Nucleus accumbens (tissue), 56 donors: ENCODE measurements at places on chromosomes 16 and 17.

GRCh38 chr17:38735161-38735997 is 5.2 kb downstream of the CISD3 start:
- DNase-seq, result peak; percentile 42

GRCh38 chr17:50564916-50565315 is 4.4 kb downstream of the CACNA1G start:
- DNase-seq, result no peak

DNA sequence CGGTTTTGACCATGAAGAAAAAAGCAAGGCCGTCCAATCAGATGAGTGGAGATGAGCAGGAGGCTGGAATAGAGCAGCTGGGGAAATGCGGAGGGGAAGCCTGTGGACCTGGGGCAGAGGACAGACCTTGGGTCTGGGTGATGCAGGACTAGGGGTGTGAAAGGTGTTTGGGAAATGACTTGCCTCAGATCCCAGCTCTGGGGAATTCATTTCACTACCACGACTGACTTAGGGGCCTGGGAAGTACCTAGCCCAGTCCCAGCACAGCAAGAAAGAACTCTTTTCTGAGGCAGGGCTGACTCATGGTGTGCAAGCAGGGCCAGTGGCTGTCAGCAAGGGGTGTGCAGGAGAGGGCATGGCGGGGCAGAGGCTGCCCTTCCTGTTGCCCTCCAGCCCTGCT is 14.8 kb downstream of the DNAI2 start:
- DNase-seq, result no peak

- DNase-seq, result no peak
Measured at GRCh38 chr17:81102352-81102751, 63.0 kb upstream of the PVALEF start.

DNA sequence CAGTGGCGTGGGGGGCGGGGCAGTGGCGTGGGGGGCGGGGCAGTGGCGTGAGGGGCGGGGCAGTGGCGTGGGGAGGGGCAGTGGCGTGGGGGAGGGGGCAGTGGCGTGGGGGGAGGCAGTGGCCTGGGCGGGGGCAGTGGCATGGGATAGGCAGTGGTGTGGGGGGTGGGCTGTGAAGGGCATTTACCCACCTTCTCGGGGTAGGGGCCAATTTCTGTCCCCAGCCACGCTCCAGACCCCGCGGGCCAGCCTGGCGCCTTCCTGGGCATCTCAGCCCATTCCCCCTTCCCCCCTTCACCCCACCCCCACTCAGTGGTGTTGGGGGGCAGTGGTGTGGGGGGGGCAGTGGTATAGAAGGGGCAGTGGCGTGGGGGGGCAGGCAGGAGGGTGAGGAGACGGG is 92.7 kb downstream of the LITAF start:
- no peak for DNase-seq

- DNase-seq, result no peak
Measured at GRCh38 chr16:72677662-72678447, 370.1 kb downstream of the ZFHX3 start.

- DNase-seq, result no peak
Measured at GRCh38 chr17:77724876-77725615, 233.5 kb upstream of the TNRC6C start.

GRCh38 chr17:384622-385177 is 32.1 kb upstream of the RPH3AL start:
- no peak for DNase-seq

DNA sequence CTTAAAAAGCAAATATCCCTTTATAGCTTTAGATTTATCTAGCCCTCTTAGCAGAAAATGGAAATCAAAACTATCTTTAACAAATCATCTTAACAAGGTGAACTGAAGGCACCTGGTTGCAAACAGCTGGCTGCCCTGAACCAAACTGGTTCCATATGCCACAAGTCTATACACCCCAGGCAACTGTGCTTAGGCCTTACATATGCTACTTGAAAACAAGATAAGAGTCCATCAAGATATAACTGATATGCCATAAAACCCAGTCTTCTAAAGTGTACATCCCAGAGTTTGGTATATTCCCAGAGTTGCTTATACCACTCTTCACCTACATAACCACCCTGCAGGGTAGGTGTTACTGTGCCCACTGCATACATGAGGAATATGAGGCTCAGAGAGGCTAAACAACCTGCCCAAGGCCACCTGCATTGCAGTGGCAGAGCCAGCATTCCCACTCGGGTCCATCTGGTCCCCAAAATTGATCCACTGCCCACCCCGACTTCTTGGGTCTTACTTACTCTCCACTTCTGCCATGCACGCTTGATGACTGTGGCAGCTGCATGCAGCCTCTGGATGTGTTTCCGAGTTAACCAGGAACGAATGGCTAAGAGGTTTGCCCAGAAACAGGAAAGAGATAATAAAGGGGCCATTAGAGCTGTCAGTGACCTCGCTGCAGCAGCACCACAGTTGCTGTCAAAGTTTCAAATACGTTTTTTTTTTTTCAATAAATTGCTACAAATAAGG is 12.2 kb downstream of the ZNHIT3 start:
- no peak for DNase-seq

- DNase-seq, result no peak
Measured at GRCh38 chr16:86244936-86245335, 265.4 kb upstream of the FOXF1 start.

- no peak for DNase-seq
Measured at GRCh38 chr17:37137906-37138514, 189.3 kb downstream of the AATF start.

DNA sequence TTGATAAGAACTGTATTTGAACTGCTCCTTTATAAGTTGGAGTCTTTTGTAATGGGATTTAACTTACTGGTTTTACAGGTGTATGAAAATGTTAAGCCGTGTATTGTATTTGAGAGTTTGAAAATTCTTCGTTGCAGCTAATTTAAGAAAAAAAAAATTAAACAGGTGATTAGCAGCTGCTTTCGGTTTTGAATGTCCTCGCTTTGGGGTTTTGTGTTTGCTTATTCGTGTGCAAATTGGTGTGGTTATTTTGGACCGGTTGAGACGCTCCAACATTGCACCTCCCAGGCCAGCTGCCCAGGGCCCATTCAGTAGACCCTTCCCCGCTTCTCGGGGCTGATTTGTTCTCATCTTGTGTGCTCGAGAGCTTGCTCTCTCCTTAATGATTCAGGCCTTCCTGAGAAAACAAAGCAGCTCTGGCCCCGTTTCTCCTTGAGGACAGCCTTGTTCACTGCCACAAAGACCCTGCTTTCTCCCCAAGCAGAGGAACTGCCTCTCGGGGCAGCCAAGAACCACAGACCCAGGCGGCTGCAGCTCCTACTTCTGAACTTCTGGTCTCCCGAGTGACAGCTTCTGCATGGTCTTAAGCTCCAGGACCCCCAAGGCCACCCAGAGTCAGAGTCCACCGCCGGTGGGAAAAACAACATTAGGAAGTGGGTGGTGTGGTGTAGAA is 100.5 kb downstream of the MSI2 start:
- peak; percentile 28 for DNase-seq

DNA sequence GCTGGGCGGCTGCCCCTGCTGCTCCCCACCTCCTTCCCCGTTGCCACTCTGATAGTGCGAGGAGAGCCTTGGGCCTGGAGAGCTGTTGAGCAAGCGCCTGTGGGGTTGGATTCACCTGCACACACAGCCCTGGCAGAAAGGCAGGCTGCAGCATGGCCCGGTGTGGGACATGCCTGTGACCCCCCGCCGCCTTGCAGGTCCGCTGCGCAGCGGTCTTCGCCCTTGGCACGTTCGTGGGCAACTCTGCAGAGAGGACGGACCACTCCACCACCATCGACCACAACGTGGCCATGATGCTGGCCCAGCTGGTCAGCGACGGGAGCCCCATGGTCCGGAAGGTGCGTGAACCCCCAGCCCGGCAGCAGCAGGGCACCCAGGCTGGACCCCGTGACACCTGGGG is 106.8 kb upstream of the CHMP6 start:
- DNase-seq, result no peak

DNA sequence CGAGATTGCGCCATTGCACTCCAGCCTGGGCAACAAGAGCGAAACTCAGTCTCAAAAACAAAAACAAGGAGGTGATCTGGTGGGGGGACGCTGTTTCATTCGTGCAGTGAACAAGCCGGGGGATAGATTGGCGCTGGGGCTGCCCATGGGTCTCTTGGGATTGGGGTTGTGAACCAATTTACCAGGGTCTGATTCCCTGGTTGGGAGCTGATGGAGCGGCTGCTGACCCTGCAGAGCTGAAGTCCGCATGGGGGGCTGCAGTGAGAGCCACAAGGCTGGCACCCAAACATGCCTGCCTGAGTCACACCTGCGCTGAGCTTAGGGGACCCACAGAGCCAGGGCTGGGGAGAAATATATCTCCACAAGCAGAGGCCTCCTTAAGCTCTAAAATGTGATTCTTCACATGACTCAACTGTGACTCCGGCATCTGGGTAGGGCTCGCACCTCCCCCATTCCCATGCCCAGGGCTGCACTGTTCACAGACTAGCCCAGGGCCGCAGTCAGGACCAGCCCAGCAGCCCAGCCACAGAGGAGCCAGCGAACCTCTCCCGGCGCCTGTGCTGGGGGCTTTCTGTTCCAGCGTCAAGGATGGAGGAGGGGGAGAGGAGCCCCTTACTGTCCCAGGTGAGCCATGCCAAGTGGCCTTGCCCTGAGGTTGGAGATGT is 5.0 kb downstream of the TSPAN10 start:
- DNase-seq, result no peak

GRCh38 chr16:62764572-62764971 is 728.3 kb upstream of the CDH8 start:
- no peak for DNase-seq

- DNase-seq, result no peak
Measured at GRCh38 chr17:14875557-14876412, 389.3 kb downstream of the PMP22 start.

GRCh38 chr17:65617496-65617895 is 56.0 kb upstream of the AXIN2 start:
- DNase-seq, result no peak

GRCh38 chr16:88306411-88306810 is 76.3 kb upstream of the ZNF469 start:
- DNase-seq, result no peak

- DNase-seq, result no peak
Measured at GRCh38 chr17:49372425-49372824, 10.4 kb upstream of the ZNF652 start.

DNA sequence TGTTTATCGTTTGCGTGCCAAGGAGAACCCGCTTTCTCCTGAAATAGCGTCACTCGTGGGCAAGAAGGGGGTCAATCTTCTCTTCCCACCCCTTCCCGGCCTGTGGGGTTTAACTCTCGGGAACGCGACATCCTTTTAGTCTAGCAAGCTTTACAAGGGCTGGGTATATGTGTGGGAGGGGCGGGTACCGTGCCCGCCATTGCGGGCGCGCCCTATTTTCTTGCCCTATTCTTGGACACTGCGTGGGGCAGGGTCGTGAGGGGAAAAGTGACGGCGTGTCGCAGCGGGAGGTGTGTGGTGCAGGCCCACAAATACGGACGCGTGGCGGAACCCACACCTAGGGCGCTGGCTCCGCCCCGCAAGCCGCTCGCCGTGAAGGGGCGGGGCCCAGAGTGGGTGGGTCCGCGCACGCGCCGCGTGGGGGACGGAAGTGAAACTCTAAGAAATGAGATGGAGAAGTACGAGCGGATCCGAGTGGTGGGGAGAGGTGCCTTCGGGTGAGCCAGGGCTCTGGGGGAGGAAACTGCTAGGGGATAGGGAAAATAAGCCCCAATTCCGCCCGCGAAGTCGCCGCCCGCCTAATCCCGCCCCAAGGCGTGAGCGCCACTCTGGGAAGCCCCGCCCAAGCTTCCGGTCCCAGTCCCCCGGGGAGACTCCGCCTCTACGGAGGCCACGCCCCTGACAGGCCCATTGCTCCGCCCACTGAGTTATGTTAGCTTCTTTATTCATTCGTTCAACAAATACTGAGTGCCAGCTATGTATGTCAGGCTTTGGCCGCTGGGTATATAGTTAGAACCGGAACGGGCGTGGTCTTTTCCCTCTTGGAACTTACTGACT is at the start of gene NEK8:
TSS of gene NEK8 (plus strand) at position 425 of the 837 bp plus-strand sequence. CDS start at position 451, 26 bp downstream.
- DNase-seq, result peak; percentile 92

GRCh38 chr17:74960570-74961342 is 11.8 kb downstream of the HID1 start:
- DNase-seq, result no peak

- no peak for DNase-seq
Measured at GRCh38 chr16:83727751-83728352, 79.9 kb upstream of the HSBP1 start.

DNA sequence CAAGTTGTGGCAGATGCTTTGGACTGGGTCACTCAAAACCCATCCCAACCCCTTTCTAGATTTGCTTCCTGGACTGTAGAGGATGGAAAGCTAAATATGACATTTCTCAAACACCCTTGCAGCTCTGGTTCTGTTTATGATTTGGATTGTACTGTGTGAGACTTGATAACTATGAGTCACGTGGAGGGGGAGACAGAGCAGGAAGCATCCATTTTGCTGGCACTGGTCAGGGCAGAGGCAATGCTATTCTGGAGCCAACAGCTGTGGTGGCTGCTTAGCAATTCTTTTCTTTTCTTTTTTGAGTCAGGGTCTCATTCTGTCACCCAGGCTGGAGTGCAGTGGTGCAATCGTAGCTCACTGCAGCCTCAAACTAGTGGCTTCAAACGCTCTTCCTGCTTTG is 13.6 kb upstream of the TERF2 start:
- DNase-seq, result no peak

DNA sequence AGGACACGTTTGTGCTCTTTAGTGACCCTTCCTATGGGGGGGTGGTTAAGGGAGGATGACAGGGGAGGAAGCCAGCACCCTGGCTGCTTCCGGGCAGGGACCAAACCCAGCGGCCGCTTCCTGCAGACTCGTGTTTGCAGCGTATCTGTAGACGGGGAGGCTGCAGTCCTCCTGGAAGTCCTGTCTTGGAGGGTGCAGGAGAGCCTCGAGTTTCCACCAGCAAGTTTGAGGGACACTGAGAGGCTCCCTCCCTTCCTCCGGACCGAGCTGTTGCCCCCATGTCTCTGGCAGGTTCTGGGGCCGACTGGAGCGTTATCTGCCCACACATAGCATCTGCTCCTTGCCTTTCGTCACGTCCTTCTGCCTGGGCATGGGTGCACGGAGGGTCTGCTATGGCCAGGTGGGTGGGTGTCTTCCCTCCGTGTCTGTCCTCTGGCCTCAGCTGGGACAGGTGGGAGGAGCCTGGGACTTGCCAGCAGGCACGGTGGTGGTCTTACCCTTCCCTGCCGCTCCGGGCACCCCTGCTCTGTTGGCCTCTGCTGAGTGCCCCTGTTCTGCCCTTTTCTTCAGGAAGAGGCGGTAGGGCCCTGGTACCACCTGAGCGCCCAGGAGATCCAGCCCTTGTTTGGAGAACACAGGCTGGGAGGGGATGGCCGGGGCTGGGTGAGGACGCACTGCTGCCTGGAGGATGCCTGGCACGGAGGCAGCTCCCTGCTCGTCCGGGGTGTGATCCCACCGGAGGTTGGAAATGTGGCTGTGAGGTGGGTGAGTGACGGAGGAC is 8.8 kb downstream of the ENGASE start:
- no peak for DNase-seq
